ENCODE measurements at places on chromosomes 4 and X.

DNA sequence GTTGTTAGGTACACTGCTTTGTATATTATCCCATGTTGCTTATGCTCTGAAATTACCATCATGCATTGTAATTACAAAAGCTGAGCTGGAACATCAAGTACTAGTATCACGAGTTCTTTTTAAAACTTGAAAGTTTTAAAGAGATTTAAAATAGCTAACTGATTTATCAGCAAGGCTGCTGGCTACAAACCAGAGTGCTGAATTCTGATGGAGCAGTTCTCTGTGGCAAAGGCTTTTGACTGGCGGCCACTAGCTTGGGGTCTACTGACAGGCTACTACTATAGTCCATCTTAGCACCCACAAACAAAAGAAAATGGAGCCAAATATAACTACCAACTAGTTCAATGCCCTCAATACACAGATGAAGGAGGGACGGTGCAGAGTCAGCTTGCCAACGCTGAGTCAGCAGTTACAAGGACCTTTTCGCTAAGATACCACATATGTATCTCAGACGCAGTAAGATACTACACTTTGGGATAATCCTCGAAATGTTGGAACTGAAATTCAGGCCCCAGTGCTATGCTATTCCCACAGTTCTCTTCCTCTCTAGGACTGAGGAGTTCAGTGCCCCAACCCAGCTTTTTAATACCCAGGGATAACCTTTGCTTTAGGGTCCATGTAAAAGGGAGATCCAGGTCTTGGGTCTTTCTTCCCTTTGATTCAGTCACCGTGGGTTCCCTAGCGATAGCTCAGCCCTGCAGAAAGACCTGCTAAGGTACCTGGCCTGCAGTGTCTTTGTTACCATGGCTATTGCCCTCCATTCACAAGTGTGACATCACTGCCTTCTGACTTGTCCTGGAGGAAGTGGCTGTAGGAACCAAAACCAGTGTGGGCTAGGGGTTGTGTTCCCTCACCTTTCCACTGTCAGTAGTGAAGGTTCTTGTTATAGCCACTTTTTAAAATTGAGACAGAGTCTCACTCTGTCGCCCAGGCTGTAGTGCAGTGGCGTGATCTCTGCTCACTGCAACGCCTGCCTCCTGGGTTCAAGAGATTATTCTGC, 22.8 kb downstream of the MFAP3L start:
- DNase-seq, result no peak

DNA sequence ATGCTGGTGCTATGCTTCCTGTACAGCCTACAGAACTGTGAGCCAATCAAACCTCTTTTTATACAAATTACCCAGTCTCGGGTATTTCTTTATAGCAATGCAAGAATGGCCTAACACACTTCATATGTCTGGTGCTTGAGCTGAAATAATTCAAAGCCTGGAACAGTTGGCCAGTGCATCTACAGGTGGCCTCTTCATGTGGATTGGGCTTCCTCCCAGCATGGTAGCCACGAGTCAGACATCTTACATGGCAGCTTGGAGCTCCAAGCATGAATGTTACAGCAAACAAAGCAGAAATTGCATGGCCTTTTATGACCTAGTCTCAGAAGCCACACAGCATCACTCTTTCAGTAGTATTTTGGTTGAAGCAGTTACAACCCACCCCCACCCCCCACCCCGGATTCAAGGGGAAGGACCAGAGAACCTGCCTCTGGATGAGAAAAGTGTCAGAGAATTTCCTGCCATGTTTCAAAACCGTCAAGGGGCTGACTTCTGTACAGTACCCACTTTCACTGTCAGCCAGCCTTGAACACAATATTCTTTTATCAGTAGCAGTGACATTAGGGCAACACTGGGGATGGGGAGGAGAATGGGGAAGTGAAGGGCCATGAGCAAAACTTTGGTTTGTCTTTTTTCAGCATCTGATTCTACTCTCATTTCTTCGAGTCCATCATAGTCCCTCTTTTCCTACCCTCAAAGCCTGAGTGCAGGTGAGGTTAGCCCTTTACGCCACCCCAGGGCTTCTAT, 368.7 kb downstream of the BCOR start:
- no peak for DNase-seq

DNA sequence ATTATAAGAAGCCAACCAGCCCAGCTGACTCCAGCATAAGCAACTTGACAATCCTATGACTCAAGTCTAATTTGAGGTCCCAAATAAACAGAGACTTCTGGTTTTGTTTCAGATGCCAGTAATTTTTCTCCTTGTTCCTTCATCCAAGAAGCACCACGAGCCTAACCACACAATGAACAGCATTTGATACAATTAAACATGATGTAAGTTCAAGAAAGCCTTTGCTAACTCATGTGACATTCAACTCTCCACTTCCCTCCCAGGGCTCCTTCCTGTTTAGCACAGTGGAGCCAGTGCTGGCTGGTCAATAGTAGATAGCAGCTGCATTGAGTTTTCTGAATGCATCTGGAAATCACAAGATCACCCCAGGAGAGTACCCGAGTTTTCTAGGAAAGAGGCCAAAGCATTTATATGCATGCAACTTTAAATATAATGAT, 206.3 kb downstream of the ARHGAP24 start:
- peak; percentile 93 for DNase-seq

DNA sequence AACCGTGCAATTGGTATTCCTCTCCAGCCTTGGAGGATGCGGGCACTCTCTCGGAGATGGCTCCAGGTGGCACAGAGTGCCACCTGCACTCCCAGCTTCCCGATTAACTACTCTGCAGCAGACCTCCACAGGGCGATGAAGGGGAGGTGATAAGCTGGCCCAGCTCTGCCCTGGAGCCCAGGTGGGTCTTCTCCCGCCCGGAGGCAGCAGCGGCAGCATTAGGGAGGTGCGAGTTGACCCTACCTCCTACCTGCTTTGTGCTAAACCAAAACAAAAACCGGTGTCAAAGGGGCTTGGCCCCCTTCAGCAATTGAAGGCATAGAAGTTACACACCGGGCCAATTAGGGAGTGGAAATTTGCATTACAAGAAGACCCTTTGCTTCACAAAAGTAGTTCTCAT, 137.4 kb upstream of the MAMLD1 start:
- DNase-seq, result no peak

DNA sequence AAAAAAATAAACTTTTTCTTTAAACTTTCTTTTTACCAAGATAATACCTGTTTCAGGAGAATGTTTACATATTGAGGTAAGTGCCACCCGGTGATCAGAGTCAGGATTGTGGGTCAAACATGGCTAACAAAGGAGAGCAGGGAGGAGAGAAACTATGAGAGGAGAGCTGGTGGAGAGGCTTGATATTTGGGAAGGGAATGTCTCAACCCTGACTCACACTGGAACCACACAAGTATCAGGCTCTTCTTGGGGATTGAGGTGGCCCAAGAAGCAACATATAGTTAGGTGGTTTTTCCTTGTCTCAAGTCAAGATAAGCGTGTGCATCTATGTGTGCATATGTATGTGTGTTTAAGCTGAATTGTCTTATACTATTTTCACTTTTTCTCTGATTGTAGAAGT, 6.7 kb downstream of the TCEAL1 start:
- DNase-seq, result no peak

DNA sequence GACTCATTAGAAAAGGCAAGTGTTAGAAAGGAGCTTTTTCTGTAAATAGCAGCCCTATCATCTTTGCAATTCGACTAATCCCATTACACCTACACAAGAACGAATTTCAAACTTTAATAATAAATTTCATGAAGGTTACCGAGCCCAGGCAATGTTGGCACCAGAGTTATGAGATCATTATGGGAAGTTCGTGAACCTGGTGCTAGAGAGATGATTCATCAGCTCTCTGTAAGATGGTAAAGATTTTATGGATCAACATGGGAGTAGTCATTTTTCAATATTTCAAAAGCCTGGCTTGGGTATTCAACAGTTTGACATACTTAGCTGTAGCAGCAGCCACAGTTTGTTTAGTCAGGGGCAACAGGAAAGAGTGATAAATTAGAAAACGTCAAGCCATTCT, 35.8 kb downstream of the AMELX start:
- peak; percentile 23 for DNase-seq
